ENCODE measurements at places on chromosomes 13 and 19. TPM values are rescaled to one million over a fixed set of nuclear protein-coding genes. Genes with fewer than 3 reads are reported as not detected.

Gene MBD3L2
- not detected for total RNA-seq

Gene PTPRH
- total RNA-seq: 3.4 TPM

Gene THSD8
- total RNA-seq: not detected

Gene ZNF284
- total RNA-seq: 5.0 TPM

- no peak for DNase-seq
Measured at GRCh38 chr19:30711296-30711695, 339.1 kb downstream of the ZNF536 start.

- DNase-seq: no peak
Measured at GRCh38 chr13:77306458-77306857, 20.4 kb downstream of the MYCBP2 start.

GRCh38 chr19:55508120-55508519 is 19.9 kb downstream of the SSC5D start:
- no peak for DNase-seq

GRCh38 chr19:33904681-33905080 is 108.0 kb downstream of the KCTD15 start:
- DNase-seq: no peak

DNA sequence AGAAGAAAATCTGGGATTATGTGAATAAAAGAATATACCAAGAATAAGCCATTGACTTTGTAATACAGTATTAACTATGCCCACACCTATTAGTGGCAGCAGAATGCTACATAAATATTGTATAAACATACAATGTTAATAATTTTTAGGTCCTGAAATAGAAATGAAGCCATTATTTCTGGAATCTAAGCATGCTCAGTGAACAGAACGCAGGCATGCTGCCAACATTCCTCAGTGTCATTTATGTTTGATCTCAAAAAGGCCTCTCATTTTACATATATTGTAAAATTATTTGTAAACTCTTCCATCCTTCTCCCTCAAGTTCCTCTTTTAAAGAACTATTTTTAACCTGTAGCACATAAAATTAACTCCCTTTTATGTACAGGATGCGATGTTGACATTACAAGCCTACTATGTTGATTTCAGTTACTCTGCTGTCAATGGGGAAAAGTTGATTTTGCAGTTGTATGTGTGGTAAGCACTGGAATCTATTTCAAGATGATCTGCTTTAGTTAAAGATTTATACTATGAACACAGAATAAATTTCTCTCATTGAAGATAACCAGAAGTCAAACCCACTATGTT is 118.8 kb downstream of the VWA8 start:
- DNase-seq: peak; percentile 38

- DNase-seq: peak; percentile 75
Measured at GRCh38 chr13:66424422-66424821, 805.7 kb downstream of the PCDH9 start.

DNA sequence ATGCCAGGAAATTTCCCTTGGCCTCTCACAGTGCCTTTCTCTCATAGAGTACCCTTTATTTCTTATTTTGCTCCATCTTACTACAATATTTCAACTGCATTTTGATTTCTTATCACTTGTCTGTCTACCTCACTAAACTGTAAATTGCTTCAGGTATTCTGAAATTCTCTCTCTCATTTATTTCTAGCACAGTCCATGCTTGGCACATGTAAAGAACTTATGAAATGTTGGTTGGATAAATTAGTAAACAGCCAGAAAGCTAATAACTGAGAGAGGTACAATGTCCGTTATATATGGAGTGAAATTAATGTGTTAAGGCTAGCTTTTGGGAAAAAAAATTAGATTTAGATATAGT is 138.3 kb upstream of the RFC3 start:
- DNase-seq: no peak

- no peak for DNase-seq
Measured at GRCh38 chr13:43493496-43494000, 293.2 kb downstream of the ENOX1 start.

Data from IMR-90 (cell line).